ENCODE measurements at places on chromosomes 16 and 17. TPM values are rescaled to one million over a fixed set of nuclear protein-coding genes. Genes with fewer than 3 reads are reported as not detected.

GRCh38 chr17:17229416-17230384, 7.3 kb downstream of the FLCN start:
- H3K4me3 ChIP-seq, result no peak overlapping the region
- no peak overlapping the region for H3K27ac ChIP-seq
- peaks cover 66% of the 10 kb centered on the region for H3K36me3 ChIP-seq
- no peak for DNase-seq
- no peaks in the 10 kb centered on the region for H3K27me3 ChIP-seq
- H3K4me1 ChIP-seq, result peaks cover 59% of the 10 kb centered on the region

DNA sequence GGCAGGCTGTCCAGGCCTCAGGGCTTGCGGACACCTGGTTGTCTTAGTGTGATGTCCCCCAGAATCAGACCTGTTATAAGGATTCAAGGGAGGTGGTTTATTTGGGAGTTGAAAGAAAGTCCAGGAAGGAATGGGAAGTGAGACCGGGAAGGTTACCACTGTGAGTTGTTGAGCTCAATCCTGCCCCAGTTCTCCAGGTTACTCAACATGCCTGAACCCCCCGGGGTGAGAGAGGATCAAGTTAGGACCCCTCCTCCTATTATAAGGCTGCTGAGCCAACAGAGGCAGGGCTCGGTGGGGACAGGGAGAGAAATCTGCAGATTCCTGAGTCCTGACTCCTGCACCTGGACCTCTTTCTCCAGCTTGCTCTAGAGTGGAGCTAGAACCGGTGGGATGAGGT, 86.4 kb downstream of the MRM1 start:
- DNase-seq, result no peak
- H3K27ac ChIP-seq, result no peak overlapping the region
- no peaks in the 10 kb centered on the region for H3K4me1 ChIP-seq
- no peaks in the 10 kb centered on the region for H3K27me3 ChIP-seq

- peak; percentile 45 for DNase-seq
- H3K4me1 ChIP-seq, result no peaks in the 10 kb centered on the region
- H3K27ac ChIP-seq, result peak overlapping the region; percentile 43
- H3K27me3 ChIP-seq, result no peaks in the 10 kb centered on the region
- H3K4me3 ChIP-seq, result no peak overlapping the region
- H3K36me3 ChIP-seq, result peaks cover 3% of the 10 kb centered on the region
Observed at GRCh38 chr16:19005561-19006445, 22.1 kb downstream of the TMC7 start.

- no peak overlapping the region for H3K4me3 ChIP-seq
- H3K36me3 ChIP-seq, result no peaks in the 10 kb centered on the region
- peak; percentile 14 for DNase-seq
- no peak overlapping the region for H3K27ac ChIP-seq
Observed at GRCh38 chr16:89050119-89050867, 43.4 kb upstream of the ACSF3 start.

GRCh38 chr17:79979816-79980215, 55.9 kb downstream of the TBC1D16 start:
- no peak overlapping the region for H3K4me3 ChIP-seq
- no peaks in the 10 kb centered on the region for H3K36me3 ChIP-seq
- H3K4me1 ChIP-seq, result no peaks in the 10 kb centered on the region
- H3K27ac ChIP-seq, result no peak overlapping the region
- H3K27me3 ChIP-seq, result no peaks in the 10 kb centered on the region
- no peak for DNase-seq

- no peak for DNase-seq
- no peaks in the 10 kb centered on the region for H3K36me3 ChIP-seq
- no peaks in the 10 kb centered on the region for H3K4me1 ChIP-seq
Observed at GRCh38 chr16:78640886-78641285, 541.4 kb downstream of the WWOX start.

- no peak overlapping the region for H3K4me3 ChIP-seq
- no peaks in the 10 kb centered on the region for H3K36me3 ChIP-seq
- H3K27me3 ChIP-seq, result no peaks in the 10 kb centered on the region
- no peak for DNase-seq
- no peak overlapping the region for H3K27ac ChIP-seq
Observed at GRCh38 chr16:50864386-50864785, 122.5 kb downstream of the CYLD start.

DNA sequence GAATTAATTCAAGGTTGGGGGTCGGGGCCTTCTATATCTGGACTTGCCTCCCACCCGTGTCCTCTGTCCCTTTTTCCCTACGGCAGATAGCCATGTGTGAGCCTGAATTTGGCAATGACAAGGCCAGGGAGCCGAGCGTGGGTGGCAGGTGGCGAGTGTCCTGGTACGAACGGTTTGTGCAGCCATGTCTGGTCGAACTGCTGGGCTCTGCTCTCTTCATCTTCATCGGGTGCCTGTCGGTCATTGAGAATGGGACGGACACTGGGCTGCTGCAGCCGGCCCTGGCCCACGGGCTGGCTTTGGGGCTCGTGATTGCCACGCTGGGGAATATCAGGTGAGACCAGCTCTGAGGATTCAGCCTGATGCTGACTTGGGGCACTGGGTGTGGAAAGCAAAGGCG, 365 bp downstream of the AQP8 start:
- H3K4me3 ChIP-seq, result no peak overlapping the region
- no peak for DNase-seq
- no peaks in the 10 kb centered on the region for H3K4me1 ChIP-seq
- H3K27ac ChIP-seq, result no peak overlapping the region
- H3K36me3 ChIP-seq, result no peaks in the 10 kb centered on the region

GRCh38 chr16:70729292-70729691, 43.4 kb upstream of the MTSS2 start:
- H3K36me3 ChIP-seq, result no peaks in the 10 kb centered on the region
- H3K27ac ChIP-seq, result no peak overlapping the region
- DNase-seq, result no peak
- no peaks in the 10 kb centered on the region for H3K27me3 ChIP-seq
- H3K4me1 ChIP-seq, result peaks cover 34% of the 10 kb centered on the region

DNA sequence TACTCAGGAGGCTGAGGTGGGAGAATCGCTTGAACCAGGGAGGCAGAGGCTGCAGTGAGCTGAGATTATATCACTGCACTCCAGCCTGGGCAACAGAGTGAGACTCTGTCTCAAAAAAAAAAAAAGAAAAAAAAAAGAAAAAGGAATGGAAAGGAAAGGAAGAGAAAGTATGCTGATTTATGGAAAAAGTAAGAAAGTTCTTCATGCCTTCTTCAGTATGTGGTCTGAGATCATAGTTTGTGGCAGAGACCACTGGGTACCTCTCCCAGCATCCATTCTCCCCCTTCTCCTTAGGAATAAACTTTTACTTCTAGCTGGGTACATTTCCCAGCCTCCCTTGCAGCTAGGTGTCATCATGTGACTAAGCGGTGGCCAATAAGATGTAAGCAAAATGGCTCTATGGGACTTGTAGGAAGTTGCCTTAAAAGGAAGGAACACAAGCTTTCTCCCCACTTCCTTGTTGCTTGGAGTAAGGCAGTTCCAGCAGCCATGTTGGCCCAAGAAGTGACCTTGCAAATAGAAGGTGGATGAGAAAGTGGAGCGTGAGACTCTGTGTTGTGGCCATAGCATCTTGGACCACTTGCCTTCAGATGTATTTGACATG, 26.1 kb upstream of the XPO6 start:
- H3K4me3 ChIP-seq, result no peak overlapping the region
- no peaks in the 10 kb centered on the region for H3K36me3 ChIP-seq
- H3K27ac ChIP-seq, result no peak overlapping the region

DNA sequence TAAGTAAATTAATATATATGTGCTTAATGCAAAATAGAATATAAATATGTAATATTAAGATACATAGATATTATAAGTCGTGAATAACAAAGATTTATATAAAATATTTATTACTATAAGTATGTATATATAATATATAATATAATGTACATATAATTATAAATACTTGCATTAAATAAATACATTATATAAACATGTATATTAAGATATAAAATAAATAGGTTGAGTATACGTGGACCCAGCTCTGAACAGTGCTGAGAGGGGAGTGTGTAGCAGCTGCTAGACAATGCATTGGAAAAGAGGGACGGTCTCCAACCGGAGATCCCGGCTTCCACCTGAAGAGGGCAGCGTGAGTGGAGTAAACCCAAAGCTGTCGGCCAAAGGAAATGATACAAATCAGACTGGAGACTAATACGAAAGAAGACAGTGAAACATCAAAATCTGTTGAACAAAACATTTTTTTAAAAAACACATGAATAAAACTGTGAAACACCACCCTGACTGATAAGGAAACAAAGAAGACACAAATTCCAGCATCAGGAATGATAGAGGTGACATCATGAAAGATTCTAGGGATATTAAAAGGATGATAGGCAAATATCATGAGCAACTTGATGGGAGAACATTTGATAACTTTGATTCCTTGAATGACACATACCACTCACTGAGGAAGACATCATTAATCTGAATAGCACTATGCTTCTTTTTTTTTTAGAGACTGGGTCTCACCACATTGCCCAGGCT, 125.4 kb upstream of the CHMP6 start:
- H3K4me3 ChIP-seq, result no peak overlapping the region
- H3K4me1 ChIP-seq, result peaks cover 2% of the 10 kb centered on the region
- no peaks in the 10 kb centered on the region for H3K36me3 ChIP-seq
- no peak overlapping the region for H3K27ac ChIP-seq
- H3K27me3 ChIP-seq, result no peaks in the 10 kb centered on the region
- DNase-seq, result peak; percentile 81

- H3K36me3 ChIP-seq, result no peaks in the 10 kb centered on the region
- H3K27me3 ChIP-seq, result no peaks in the 10 kb centered on the region
- no peak for DNase-seq
- H3K4me1 ChIP-seq, result no peaks in the 10 kb centered on the region
Observed at GRCh38 chr17:39969375-39969774, 6.6 kb downstream of the GSDMA start.

- peaks cover 6% of the 10 kb centered on the region for H3K36me3 ChIP-seq
- no peaks in the 10 kb centered on the region for H3K27me3 ChIP-seq
- DNase-seq, result no peak
- no peak overlapping the region for H3K27ac ChIP-seq
Observed at GRCh38 chr16:81711657-81712319, 67.3 kb upstream of the PLCG2 start.

GRCh38 chr17:81267390-81268067, 27.6 kb downstream of the SLC38A10 start:
- no peak for DNase-seq
- no peaks in the 10 kb centered on the region for H3K36me3 ChIP-seq
- no peak overlapping the region for H3K4me3 ChIP-seq
- H3K4me1 ChIP-seq, result no peaks in the 10 kb centered on the region
- H3K27ac ChIP-seq, result no peak overlapping the region
- H3K27me3 ChIP-seq, result no peaks in the 10 kb centered on the region

The TMIGD1 gene
- total RNA-seq, result not detected

The ANKFN1 gene
- total RNA-seq, result not detected

The KRTAP9-4 gene
- total RNA-seq, result not detected

The CDC6 gene
- 0.70 TPM for total RNA-seq

The KCNH4 gene
- 0.08 TPM for total RNA-seq

The DPEP3 gene
- not detected for total RNA-seq

The OTOP3 gene
- total RNA-seq, result not detected

The ECI1 gene
- total RNA-seq, result 142 TPM

The ARHGAP44 gene
- 7.1 TPM for total RNA-seq

The SBK1 gene
- total RNA-seq, result 1.9 TPM

Data from heart left ventricle (tissue), 16 donors.